GM04504 (cell line): ENCODE measurements at places on chromosomes 6 and 20.
A peak's percentile ranks its signal among the peaks of the same experiment; 100 is the strongest.

DNA sequence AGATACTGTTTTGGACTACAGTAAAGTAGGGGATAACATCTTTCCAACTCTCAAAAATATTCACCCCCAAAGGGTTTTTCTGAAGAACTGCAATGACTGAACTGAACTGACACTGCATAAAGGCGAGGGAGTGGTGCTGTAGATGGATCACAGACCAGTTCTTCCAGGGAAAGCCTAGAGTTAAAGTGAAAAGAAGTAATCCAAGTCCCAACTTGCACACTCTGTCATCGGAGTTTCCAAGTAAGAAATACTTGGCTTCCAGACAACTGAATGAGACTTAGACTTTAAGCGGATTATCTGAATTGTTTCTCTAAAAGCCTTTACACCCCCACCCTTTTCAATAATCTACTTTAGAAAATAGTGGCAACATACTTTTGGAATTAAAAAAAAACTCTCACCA, 134.1 kb upstream of the PREP start:
- no peak for DNase-seq

GRCh38 chr6:39466631-39467030, 144.1 kb upstream of the KCNK16 start:
- DNase-seq: no peak

DNA sequence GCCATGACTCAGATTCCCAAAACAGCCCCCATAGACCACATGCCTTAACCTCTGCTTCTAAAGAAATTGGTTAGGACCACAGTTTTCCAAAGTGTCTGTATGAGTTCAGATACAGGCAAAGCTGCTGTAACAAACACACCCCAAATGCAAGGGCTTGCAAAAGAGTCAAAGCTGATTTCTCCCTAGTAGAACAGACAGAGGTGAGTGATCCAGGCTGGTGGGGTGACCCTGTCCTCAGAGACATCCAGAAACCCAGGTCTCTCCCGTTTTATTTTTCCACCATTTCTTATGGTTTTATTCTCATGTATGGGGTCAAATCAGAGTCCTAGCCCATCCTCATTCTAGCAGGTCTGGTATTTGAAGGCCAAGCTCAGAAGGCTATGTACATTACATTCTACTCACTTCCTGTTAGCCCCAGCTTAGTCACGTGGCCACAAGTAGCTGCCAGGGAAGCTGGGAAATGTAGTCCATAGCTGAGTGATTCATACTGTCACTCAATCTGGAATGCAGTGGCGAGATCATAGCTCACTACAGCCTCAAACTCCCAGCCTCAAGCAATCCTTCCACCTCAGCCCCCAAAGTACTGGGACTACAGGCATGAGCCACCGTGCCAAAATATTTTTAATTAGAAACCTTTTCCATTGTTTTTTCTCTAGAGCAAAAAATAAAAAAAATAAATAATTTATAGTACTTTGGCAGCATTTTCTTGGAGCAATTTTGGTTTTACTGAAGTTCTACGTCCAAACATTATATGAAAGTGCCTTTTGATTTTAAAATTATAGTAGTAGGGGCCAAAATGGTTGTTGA, 175.2 kb downstream of the ZMYND8 start:
- peak; percentile 31 for DNase-seq

DNA sequence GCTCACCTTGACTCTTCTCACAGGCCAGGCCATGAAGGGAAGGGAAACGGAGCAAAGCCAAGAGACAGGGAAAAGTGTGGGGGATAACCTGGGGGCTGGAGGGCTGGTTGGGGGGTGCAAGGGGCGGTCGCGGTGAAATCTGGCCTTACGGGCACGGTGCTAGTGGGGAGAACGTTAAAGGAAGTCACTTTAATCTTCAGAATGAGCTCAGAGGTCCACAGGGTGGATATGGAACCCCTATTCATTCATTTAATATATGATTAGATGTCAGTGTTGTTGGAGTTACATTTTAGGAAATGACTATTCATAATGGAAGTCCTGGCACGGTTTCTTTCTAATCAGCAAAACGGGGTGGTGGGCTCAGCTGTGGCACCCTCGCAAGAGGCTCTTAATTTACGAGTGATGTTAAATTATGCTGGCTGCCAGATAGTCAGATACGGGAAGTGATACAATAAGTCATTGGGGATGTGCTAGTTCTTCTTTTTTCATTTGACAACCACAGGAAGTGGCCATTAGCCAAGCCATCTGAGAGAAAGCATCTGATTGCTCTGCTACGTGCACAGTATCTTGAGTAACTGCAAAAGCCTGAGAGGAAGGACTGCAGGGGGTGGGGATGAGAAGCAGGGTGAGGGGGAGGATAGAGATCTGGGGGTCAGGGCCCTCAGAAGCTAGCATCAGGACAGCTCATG, 253.0 kb downstream of the QKI start:
- no peak for DNase-seq

- DNase-seq: no peak
Measured at GRCh38 chr20:51034988-51035656, 12.2 kb upstream of the KCNG1 start.

DNA sequence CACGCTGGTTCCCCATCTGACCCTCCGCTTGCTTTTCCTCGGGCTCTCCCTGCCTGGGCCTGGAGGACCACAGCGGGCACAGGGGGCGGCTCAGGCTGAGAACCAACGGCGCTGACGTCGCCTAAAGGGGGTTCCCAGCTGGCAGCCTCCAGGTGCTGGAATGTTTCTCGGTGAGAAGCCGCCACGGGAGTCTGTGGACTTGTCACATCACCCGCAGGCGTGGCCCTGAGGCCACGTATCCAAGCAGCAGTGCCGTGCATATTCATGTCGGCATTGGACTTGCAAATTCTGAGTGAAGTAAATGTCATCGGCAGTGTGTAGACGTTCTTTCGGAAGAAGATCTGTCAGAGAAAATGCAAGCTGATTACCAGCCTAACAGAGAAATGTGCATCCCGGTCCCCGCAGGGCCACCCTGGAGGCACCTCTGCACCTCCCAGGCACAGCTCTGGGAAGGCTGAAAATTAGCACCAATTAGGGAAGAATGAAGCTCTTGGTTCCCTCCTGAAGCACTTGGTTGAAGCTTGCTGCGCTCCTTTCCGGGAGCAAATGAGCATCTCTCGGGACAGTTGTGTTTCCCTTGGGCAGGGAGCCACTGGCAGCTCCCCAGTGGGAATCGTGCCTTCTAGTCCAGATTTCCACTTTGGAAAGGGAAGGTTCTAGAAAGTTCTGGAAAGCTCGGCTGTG, 24.3 kb downstream of the NTSR1 start:
- no peak for DNase-seq

DNA sequence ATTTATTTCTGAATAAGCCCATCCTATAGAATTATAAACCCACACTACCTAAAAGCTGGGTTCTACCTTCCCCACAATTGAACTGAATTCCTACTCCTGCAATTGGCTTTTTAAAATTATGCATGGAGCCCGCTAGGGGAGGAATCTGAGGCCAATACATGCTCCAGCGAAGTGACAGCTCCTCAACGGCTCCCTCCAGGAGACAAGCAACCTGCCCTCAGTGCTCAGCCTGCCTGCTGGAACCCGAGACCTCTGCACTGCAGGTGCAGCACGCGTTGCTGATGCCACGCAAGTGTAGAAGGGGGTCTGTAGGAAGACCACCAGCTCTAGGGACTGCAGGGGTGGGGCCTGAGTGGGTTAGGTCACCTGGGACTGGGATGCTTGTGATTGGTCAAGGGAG, 170.2 kb upstream of the CDYL start:
- DNase-seq: no peak

DNA sequence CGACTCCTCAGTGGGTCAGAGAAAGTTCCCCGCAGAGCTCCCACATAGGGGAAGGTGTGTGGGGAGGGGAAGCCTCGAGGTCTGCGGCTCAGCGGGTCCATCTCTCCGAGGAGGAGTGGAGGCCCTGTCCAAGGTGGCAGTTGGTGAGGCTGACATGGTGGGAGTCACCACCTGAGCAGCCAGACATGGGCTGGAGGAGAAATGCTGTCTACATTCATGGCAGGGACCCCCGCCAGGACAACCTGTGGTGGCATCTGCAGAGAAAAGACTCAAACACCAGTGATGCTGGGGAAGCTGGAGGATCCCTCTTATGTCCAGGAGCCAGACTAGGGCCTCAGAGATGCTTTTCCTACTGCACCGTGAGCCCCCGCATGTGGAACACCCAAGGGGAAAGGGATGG, 49.8 kb downstream of the BMP7 start:
- DNase-seq: no peak
